ENCODE measurements at places on chromosomes 2 and 18.

DNA sequence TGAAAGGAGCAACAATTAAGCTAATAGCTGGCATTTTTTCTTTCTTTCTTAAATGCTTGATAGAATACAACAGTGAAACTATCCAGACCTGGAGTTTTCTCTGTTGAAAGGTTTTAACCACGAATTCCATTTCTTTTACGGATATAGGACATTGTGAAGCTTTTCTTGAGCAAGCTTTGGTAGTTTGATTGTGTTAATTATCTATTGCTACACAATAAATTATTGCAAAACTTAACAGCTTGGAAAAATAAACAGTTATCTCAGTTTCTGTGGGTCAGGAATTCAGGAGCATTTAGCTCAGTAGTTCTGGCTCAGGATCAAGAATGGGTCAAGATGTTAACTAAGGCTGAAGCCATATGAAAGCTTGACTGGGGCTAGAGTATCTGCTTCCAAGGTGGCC lies 11.7 kb downstream of the PHOSPHO2 start:
- DNase-seq: no peak

DNA sequence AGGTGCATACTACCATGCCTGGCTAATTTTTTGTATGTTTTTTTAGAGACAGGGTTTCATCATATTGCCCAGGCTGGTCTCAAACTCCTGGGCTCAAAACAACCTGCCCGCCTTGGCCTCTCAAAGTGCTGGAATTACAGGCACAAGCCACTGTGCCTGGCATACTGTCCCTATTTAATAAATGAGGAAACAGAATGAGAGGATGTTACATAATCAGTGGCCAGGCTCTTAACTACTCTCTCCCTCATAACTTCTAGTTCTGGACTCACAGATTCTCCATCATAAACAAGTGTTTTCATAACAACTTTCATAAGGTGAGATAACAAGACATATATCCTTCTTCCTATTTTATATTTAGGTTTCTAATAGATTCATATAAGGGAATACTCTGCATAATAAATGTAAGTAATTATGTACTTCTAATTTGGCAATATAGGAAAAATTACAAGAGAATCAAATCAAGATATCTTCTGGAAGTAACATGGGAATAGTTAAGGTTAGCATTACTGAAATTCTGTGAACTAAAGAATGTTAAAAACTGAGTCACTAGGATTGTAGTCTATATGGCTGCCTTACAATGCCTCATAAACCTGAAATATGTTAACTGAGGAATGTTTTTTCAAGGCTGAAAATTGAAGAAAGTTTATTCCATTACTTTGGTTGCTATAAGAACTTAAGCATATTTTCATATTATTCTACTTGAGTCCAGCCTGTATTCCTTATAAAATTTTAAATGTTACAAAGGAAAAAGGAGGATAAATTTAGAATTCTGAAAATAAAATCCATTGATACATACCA lies 71.3 kb downstream of the SLC25A12 start:
- DNase-seq: no peak

GRCh38 chr2:126506786-126507185 lies 149.2 kb upstream of the GYPC start:
- DNase-seq: no peak

GRCh38 chr2:133442393-133442792 lies 125.9 kb downstream of the NCKAP5 start:
- no peak for DNase-seq

- DNase-seq: no peak
Observed at GRCh38 chr2:11550302-11550701, 16.5 kb downstream of the GREB1 start.

- DNase-seq: peak; percentile 65
Observed at GRCh38 chr2:156589381-156590079, 153.4 kb downstream of the GPD2 start.

DNA sequence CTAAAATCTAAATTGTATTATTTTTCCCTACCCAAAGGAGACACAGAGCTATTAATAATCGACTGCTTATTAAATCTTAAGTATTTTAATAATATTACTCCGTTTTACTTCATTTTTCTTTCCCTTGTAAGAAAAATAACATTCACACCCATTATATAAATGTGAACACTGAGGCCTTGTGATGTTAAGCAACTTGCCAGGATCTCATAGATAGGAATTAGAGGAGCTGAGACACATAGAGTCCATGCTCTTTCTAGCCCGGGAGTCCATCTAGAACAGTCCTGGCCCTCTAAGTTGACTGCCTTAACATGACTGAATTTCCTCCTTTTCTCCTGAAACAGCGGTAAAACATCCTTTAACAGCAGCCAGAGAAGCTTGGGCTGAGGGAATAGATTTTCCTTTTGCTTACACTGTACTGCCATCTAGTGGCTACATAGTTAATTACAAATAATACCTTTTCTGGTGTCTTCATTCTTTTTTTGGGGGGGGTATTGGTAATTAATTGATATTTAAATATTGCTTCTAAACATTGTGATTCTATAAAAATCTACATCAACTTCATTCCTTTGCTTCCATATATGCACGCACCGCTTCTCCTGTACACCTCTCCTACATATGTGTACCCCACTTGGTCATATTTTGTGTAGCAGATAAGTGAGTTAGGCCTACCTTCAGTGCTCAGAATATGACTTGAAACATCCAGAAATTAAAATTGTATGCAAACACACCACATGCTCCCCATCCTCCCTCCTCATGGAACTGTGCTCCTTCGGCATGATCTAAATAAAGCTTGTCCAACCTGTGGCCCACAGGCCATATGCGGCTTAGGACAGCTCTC lies 125.8 kb upstream of the HNMT start:
- DNase-seq: peak; percentile 60

GRCh38 chr2:238904177-238904576 lies 56.3 kb downstream of the TWIST2 start:
- no peak for DNase-seq

DNA sequence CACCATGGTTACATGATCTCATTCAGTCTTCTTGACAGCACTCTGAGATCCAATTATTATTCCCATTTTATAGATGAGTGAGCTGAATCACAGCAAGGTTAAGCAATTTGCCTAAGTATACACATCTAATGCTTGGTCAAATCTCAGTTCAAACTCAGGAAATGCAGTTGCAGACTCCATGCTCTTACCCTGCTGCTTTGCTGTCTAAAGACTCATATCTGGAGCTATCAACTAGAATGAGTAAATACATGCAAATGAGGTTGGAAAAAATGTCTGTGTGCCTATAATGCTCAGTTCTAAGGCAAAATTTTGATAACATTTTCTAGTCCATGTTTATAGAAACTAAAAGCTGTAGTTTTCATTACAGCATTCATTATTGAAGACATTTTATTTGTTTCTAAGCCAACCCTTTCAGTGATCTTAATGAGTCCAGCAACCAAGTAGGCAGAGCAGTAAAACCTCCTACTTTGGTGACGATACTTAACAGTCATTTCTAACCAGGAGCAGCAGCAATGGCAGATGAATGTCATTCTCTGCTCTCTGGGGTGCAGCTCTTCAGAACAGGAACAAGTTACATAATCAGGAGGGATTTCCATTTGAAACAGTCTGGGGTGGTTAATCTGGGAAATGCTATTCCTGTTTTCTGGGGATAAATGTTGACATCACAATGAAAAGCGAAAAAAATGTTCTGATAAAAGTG lies 396.8 kb upstream of the UBE2E3 start:
- no peak for DNase-seq

- no peak for DNase-seq
Observed at GRCh38 chr2:12949406-12949805, 232.7 kb downstream of the TRIB2 start.

DNA sequence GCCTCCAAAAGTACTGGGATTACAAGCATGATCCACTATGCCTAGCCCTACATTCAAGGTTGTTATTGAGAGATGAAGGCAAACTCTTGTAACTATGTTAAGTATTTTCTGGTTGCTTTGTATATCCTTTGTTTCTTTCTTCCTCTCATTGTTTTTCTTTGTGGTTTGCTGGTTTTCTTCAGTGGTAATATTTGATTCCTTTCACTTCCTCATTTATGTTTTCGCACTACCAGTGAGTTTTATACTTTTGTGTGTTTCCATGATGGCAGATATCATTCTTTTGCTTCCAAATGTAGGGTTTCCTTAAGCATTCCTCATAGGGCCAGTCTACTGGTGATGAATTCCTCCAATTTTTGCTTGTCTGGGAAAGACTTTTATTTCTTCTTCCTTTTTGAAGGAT lies 90.2 kb downstream of the NCK2 start:
- no peak for DNase-seq

DNA sequence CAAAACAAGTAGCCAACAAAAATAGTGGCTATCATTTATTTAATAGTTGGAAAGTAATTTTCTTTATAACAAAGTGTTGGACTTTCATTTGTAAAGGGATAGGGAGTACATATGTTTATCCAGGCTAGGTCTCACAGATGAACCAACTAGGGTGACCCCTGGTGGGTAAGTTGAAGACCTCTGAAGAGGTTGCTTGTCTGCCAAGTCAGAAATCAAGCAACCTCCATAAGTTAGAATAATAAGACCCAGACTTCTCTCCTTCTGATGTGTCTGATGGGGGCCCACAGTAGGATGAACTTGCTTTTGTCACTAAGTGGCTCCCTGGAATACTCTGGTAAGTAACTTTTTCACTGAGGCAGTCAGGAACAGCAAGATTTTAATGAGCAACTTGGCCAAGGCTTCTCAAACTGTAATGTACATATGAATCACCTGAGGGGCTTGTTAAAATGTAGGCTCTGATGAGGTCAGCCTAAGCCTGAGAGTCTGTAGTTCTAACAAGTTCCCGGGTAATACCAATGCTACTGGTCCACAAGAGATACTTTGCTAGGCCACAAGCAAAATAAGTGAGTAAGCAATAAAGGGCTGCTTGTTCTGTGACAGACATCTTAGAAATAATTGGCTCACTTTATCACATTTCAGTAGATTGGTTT lies 319.6 kb downstream of the PIK3C3 start:
- peak; percentile 79 for DNase-seq
